ENCODE measurements at places on chromosomes 13 and 19.
A peak's percentile ranks its signal among the peaks of the same experiment; 100 is the strongest.

GRCh38 chr19:31500946-31501345 lies 151.7 kb upstream of the TSHZ3 start:
- no peak for DNase-seq

GRCh38 chr19:4687396-4687795 lies 17.3 kb upstream of the MYDGF start:
- DNase-seq = no peak

GRCh38 chr19:7852851-7853769 lies 21.1 kb downstream of the PRR36 start:
- DNase-seq = peak; percentile 66

DNA sequence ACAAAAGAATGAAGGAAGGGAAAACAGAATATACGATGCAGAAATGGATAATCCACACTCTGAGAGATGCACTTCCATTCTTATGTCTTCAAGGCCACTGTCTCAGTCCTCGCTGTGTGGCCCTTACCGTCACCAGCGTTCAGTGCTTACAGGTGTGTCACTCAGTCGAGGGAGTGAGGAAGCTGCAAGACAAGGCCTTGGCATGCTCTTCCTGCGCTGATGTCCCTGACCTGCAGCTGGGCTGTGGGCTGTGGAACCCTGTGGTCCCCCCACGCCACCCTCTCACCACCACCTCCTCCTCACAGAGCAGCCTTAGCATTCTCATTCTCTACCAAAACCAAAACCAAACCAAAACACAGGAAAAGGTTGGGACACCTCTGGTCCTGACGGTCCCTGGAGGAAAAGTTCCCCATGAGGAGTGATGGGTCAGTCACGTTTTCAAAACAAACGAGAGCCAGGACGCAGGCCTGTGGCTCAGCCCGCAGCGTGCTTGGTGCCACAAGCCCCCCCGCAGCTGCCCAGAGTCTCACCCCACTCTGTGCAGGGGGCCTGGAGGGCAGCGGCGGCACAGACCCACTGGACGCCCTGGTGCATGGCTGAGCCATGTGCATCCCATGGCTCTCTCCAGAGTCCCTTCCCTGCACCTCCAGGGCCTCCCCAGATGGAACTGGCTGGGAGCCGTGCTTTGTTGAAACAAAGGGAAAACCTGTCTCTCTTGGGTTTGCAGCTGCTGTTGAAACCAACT lies 48.2 kb upstream of the GPR183 start:
- no peak for DNase-seq

- DNase-seq = no peak
Measured at GRCh38 chr19:50516456-50516855, 2.7 kb upstream of the ASPDH start.

- no peak for DNase-seq
Measured at GRCh38 chr13:76600081-76600480, 286.1 kb downstream of the KCTD12 start.

GRCh38 chr19:42095814-42096230 lies 19.9 kb downstream of the ZNF574 start:
- no peak for DNase-seq

- DNase-seq = no peak
Measured at GRCh38 chr13:95677564-95678266, 776 bp downstream of the DNAJC3 start.

DNA sequence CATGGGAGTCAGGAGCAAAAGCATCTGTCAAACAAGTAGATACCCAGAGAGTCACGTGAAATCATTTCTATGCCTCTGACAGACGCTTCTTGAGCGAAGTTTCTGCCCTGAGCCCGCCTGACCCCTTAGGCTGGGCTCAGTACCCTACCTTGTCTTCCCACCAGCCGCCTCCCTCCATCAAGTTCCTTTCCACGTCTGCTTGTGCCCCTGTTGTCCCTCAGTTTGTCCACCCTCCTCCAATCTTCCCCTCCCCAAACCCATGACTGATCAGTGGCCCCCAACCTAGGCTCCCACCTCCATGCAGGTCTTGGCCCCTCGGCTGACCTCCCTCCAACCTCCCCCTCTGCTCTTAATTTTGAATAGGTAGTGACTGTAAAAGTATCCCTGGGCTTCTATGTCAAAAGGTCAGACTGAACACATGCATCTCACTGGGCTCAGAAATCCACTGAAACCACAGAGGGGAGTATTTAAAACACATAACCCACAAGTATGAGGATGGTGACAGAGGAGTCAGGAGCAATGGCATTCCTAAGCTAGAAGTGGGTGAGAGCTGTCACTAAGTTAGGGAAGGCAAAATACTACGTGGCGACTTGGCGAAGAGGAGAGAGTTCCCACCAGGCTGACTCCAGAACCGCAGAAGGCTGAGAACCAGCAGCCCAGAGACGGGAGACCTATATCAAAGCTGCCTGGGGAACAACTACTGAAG lies 1.7 kb upstream of the ZNF446 start:
- no peak for DNase-seq

- DNase-seq = no peak
Measured at GRCh38 chr19:46818812-46819211, 30.4 kb upstream of the SLC1A5 start.

- DNase-seq = no peak
Measured at GRCh38 chr13:21637296-21637695, 33.3 kb upstream of the MICU2 start.

GRCh38 chr19:35043906-35044305 lies 2.4 kb downstream of the HPN start:
- DNase-seq = no peak

- DNase-seq = no peak
Measured at GRCh38 chr19:39052846-39053245, 20.5 kb upstream of the FBXO27 start.

DNA sequence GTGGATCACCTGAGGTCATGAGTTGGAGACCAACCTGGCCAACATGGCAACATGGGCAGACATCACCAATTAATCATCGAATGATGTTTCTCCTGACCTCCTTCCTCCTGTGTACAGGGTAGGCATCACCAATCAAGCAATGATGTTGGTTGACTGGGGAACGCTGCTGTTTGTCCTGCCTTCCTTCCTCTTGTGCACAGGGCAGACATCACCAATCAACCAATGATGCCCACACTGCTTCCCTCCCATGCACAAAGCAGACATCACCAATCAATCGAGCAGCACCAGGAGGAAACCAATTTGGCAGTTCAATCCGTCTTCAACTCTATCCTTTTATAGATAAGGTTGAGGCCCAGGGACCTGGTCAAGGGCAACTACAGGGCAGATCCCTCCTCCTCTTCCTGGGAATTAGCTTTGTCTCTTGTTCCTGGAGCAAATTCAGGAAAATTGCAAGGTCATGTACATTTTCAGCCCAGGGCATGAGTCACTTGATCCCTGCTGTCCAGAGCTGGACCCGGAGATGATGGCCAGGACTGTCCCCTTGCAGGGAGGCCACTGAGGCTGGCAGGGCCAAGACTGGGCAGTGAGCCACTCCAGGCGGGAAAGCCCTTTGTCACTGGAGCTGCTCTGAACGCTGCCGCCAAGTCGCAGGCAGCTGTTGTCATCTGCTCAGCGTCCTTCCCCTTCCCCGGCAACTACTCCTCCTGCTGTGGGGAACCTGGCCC lies 5.3 kb upstream of the CSNK1G2 start:
- DNase-seq = peak; percentile 18

- no peak for DNase-seq
Measured at GRCh38 chr19:47274891-47275761, 441 bp downstream of the INAFM1 start.

DNA sequence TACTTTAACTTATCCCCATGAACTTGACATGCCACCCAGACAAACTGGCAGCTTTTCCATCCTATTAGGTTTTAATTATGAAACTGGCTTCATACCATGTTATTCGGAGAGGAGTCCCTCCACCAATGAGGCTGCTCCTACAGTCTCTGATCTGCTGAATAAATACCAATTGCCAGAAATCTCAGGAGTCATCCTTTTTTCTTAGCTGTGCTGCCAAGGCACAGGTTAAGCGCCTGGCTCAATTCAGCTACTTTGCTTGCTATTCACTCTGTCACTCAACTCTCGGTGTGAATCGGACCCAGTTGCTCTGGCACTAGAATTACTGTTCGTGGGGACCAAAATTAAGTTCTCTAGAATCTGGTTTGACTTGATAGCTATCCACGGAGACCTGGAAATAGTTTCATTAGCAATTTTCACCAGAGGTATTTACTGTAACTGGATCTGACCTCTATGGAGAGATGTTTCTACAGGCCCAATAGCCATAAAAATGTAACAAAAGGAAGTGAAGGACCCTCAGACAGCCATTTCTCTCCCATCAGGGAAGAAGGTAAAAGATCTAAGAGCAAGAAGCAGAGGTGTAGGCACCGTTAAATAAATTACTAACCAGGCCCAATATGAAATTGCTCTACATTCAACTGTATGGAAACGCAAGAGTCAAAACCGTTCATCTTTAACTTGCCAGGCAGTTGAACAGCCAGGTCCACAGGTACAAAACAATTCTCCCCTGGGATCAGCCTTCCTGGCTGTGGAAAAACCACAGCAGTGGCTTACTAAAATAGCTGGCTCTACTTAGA lies 5.4 kb downstream of the ZC3H4 start:
- DNase-seq = no peak

DNA sequence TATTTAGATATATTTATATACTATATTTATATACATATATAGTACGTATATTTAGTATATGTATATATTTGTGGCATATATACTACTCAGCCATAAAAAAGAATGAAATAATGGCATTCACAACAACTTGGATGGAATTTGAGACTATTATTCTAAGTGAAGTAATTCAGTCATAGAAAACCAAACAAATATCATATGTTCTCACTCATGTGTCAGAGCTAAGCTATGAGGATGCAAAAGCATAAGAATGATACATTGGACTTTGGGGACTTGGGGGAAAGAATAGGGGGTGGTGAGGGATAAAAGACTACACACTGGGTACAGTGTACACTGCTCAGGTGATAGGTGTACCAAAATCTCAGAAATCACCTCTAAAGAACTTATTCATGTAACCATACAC lies 1015.7 kb downstream of the EFNB2 start:
- no peak for DNase-seq

- DNase-seq = no peak
Measured at GRCh38 chr19:33456076-33456844, 65.3 kb downstream of the PEPD start.

GRCh38 chr13:106534639-106535551 lies 567 bp downstream of the EFNB2 start:
- no peak for DNase-seq

DNA sequence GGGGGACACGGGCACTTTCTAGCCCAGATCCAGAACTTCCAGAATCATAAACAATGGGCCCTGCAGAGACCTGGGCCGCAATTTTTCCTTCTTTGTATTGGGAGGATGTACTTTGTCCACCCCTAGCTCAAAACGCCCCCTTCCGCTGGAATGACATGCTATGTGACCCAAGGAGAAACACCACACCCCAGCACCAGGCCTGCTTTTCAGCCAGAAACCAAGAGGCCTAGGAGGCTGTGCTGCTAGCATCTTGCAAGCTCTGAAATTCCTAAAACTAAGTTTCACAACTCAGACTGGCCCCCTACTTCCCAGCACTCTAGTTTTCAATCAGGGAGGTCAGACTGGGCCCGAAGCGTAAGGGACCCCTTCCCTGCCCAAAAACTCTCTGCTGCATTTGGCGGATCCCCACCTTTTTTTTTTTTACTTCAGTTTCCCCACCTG lies 538 bp downstream of the LSM4 start:
- DNase-seq = no peak

DNA sequence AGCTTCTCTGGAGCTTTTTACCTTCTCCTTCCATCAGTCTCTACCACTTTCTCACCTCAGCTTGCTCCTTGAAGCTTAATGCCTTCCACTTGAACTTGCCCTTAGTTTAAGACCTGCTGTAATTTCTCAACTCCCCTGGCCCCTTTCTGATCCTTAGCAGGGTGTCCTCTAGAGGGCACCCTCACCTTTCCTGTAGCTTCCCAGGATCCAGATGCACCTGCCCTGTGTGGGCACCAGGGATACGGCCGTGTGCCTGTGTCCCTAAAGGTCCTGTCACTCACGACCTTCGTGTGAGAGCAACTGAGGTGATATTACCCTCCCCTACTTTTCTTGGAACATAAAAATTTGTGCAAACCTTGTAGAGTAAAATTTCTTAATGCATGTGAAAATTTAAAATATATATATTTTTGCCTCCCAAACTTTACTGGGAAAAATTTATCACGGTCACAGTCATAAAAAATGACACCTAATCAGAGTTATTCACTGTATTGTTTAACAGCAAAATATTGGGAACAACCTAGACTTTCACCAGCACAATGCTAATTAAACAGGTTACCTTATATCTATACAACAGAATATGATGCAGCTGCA lies 46.4 kb downstream of the PSG3 start:
- no peak for DNase-seq

GRCh38 chr13:108855737-108856387 lies 226.5 kb downstream of the MYO16 start:
- DNase-seq = no peak

- DNase-seq = no peak
Measured at GRCh38 chr19:47133021-47133471, 2.4 kb downstream of the SAE1 start.

DNA sequence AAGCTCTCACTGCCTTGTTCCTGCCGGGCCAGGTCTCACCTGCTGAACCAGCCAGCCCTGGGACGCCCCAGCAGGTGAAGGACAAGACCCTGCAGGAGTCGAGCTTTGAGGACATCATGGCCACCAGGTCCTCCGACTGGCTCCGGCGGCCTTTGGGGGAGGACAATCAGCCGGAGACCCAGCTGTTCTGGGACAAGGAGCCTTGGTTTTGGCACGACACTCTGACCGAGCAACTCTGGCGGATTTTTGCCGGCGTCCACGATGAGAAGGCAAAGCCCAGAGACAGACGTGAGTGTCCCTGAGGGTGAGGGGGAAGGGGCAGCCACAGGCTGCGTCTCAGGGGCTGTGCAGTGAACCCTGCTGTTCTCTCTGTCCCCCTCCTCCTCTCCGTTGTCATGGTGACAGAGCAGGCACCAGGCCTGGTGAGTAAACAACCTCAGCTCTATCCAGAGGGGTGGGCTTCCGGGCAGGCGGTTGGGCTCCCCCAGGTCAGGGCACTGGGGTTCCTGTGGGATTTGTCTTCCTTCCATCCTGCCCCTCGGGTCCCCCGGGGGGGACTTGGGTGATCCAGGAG lies 9.7 kb downstream of the TLE6 start:
- DNase-seq = no peak

DNA sequence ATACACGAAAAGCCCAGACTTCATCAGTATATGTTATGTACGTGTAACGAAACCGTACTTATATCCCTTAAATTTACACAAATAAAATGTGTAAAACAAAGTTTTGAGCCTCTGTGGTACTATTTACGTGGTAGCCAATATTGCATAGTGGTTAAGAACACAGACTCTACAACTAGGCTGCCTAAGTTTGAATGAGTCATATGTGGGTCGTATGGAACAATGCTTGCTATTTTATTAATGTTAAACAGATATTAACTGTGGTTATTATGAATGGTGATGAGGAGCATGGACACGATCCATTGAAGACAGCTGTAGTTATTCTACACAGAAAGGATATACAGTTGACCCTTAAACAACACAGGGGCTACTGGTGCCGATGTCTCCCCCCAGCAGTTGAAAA lies 42.5 kb downstream of the DPY19L3 start:
- no peak for DNase-seq

GRCh38 chr19:3827306-3827705 lies 41.1 kb upstream of the MATK start:
- no peak for DNase-seq

GRCh38 chr19:39377373-39378362 lies 13.2 kb downstream of the PAF1 start:
- DNase-seq = no peak

GRCh38 chr19:29942404-29943261 lies 594 bp downstream of the URI1 start:
- DNase-seq = peak; percentile 67

GRCh38 chr19:43934055-43934984 lies 762 bp downstream of the ZNF45 start:
- no peak for DNase-seq

GRCh38 chr13:112131081-112131712 lies 64.2 kb downstream of the SOX1 start:
- no peak for DNase-seq

Data from stimulated activated naive B cell treated with anti-CD40 and anti-IgM and Interleukin-4, amounts not matched to agents 10 μg/mL and 1 μg/mL and 100 μg/mL, for 72 hours (primary cell).